Stimulated activated CD8-positive, alpha-beta memory T cell treated with anti-CD3 and anti-CD28 coated beads, Interleukin-7, amount 100 ng/mL, for 1 hour (primary cell): ENCODE measurements at places on chromosomes 7 and 10.

DNA sequence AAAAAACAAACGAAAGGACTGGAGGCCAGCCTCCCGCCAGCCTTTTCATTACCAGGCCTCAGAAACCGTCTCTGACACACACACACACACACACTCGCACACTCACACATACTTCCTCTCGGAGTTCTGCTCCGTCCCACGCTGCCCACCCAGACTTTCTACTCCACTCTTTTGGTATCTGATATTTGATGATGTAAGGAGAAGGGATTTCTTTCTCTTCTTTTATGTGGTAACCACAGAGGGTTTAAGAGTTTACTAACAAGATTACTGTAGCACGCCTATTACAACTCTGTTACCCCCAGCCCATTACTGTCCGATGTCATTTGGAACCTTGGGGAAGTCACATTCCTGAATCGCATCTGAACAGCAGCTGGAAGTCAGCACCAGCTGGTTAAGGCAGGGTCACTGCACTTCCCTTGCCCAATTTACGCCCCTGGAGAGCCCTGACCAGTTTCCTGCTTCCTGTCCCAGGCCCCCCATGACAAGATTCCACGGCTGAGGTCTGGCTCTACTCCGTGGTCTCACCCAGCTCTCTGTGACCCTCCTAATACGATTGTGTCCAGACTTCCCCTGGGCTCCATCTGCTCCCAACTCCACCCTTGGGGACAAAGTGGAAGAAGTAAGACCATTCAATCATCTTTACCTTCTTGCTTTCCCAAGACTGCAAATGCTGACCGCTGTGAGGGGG is 1.1 kb downstream of the DENND2A start:
- no peak for DNase-seq

DNA sequence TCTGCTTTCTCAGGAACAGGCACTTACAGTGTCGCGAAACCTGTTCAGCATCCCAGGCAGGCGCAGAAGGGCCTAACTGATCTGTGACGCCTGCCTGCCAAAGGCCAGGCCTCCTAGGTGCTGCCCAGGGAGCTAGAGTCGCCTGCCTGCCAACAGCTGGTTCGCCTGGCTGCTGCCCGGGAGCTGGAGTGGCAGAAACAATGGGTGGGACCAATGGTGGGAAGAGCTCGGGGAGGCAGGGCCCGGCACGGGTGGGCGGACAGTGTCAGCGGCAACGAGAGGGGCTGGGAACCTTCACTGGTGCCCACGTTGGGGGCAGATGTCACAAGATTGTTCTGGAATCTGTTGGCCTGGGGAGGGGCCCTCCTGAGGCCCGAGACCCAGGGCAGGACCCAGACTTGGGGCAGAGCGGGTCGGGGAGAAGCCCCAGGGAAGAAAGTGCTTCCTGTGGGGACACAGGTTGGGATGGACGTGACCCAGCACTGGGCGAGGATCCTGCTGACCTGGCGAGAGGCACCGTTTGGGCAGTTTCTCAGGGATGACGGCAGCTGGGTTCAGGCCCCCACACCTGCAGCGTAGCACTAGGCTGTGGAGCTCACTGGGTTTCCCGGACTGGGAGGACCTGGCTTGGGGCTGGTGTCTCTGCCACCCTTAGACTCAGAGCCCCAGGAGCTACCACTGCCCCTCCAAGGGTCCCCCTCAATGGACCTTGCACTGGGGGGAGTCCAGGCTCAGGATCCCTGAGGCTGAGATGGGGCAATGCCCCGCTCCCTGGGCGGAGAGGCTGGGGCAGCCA is 181.8 kb downstream of the ELFN1 start:
- no peak for DNase-seq

GRCh38 chr7:42235741-42236161 is 1.3 kb downstream of the GLI3 start:
- no peak for DNase-seq

DNA sequence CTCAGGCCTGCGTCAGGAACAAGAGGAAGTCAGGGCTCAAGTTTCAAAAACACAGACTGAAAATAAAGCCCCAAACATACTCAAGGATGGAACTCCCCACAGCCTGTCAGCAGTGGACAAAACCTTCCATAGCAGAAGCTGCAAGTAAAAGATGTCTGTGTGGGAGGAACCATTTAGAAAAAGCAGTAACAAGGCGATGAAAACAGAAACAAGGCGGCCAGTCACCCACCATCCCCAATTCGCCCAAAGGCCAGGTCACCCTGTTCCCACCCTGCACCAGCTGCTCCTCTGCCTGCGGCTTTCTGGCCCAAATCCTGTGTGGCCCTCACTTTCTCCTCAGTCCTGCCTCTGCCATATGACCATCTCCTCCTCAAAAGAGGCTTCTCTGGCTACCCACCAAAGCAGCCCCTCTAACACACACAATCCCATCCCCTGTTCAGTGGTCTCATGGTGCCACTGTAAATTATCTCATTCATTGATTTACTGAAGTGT is 27.8 kb downstream of the KCNMA1 start:
- no peak for DNase-seq

DNA sequence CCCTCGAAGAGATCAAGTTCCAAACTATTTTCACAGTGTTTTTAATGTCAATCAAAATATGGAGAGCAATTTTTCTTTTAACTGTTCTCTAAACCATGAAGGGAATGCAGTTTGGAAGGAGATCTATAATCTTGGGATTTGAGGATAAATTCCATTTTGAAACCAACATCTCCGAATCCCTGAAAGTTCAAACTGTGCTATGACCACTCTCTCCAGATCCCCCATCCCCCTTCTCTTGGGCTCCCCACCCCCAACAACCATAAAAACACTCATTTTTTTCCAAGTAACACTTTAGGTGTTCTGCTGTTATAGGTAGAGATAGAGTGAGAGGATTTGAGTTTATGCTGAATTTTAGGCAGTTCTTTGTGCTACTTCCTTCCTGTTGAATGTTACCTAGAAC is 1.7 kb downstream of the CALD1 start:
- no peak for DNase-seq

DNA sequence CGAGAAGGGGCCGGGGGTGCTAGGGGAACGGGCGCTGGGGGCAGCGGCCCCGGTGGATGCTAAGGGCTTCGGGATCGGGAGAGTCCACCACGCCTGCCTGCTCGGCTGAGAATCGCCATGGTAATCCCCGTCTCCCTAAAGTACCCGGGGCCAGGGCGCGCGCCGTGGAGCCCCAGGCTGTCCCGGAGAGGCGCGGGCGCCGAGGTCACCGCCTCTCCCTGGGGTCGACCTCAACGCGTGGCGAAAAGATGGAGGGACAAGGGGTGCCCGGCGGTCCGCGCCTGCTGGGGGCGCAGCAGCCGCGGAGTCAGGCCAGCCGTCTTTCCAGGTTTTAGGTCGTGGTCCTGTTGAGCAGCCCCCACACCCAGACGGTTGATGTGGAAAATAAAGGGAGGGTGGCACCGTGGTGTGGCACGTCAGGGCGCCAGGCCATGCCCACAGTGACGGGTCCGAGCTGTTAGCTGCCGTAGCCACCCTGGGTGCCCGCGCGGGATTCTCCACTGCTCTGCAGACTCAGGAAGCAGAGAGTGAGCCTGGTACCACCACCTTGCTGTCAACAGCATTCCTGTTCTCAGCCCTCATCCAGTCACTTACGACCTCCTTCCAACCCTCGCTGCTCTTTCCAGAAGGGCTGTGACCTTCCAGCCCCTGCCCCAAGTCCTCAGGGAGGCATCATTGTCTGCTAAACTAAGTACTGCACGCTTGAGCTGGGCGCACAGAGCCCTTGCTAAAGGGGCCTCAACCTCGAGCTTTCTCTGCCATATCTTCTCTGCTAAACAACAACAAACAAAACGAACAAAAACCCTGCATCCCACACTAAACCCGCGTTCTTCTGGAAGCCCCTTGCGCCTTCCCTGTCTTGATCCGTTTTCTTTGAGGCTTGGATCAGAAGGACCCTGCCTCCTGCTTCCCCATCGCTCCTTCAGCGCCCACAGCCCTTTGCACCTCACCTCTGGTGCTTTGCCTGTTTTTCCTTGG is 666 bp downstream of the SMKR1 start:
- DNase-seq: no peak

- no peak for DNase-seq
These were observed 8.9 kb upstream of the CYREN start for GRCh38 chr7:135179321-135179925.

GRCh38 chr7:110645616-110646015 is 445.3 kb upstream of the LRRN3 start:
- DNase-seq: no peak
